Nephron progenitor cell (in vitro differentiated cells): ENCODE measurements at places on chromosomes 6 and 20.

DNA sequence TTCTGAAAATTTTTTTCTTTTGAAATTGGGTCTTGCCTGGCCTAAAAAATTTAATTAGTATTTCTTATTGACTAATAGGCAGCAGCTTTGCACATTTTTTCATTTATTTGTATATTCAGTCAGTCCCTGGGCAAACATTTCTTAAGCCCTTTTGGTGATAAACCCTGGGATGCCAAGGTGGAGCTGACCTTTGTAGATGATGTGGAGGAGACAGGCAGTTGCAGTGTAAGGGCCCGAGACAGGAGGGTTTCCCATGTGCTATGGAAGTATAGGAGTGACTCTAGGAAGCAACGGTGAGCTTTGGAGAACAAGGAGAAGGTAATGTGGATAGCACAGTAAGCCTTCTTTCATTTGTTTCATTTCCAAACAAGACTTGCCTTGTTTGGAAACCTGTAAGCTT is 3.5 kb downstream of the MYBL2 start:
- DNase-seq: no peak

DNA sequence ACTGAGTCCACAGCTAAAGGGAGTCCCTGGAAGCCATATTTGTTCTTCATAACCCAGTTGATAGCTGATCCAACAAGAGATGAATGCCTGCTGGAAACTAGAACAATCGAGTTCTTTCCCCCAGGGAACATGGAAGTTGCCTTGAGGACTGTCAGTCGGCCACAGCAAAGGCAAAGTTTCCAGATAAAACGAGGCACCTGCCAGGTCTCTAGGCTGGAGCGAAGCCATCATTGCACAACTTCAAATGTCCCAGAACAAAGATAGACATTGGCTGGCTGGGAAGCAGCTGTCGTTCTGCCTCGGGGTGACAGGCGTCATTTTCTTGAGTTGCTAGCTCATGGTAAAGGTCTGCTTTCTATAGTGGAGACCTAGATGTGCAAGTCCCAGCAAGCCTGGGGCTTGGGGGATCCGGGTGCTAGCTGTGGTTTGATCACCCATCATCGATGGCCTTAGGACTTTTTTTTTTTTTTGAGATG is 184.4 kb upstream of the ZNF217 start:
- no peak for DNase-seq

DNA sequence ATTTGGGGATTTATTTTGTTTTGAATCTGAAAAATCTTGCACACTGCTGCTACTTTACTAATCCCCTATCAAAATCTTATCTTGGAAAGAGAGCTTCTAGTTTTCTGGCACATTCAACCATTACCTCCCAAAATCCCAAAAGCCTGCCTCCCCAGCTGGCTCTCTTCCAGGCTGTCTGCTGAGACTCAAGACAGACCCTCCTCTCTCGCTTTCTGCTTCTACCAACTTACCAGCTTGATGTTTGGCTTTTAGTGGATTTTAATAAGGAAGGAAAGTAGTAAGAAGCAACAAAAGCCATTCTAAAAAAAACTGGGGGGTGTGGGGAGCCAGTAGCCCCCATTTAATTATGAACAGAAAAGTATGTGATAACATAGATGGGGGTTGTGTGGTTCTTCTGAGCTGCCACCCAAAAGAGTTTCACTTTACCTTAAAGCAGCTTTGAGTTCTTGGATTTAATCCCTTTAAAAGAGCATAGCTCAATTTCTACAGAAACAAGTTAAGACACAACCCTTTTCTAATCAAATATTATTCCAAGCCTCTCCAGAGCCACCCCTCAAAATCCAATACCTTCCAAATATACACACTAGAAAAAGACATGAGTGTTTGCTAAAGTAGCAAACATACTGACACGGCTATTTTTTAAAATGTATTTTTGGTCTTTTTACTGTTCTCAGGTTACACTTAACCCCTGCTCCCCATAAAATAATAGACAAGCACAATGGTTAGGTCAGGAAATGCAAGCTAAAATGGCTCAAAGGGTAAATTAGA is 71.7 kb downstream of the ATP9A start:
- DNase-seq: no peak

GRCh38 chr6:135861189-135861588 is 9.7 kb downstream of the PDE7B start:
- no peak for DNase-seq

GRCh38 chr6:137043710-137044365 is 927 bp downstream of the IL20RA start:
- peak; percentile 46 for DNase-seq

DNA sequence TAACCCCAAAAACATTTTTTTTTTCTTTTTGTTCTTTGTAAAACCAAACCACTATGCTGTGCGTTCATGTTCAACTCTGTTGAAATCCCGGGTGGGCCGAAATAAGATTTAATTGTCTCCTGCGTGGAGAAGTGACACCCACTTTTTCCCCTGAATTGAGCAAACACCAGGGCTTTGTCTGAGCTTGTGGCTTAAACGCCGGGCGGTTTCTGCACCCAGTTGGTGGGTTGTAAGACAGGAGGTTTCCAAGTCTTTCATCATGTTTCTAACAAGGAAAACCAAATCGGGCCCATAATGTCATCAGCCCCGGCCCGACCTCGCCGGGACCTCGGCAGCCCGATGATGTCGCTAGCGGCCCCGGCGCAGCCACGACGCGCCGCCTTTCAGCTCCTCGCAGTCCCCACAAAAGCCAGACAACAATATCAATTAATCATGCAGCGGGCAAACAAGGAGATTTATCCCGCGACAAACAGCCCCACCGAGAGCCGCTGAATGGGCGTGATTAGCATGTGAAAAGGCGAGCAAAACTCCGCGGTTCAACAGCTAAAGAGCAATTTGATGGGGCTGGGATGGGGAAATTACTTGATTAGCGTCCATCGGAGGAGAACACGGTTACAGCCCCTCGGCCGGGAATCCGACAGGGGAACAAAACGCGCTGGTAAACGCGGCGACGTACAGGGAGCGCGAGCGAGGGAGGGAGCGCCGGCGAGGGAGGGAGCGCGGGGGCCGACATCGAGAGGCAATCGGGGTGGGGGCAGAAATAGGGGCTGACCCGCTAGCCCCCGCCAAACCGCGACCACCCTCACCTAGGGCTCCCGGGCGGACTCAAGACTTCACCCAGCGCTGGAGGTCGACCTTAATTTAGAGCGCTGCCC is 5.3 kb downstream of the LINC00237 start:
- peak; percentile 35 for DNase-seq
